Stimulated activated CD8-positive, alpha-beta memory T cell treated with anti-CD3 and anti-CD28 coated beads, Interleukin-12 subunit alpha, Interleukin-12 subunit beta, amount 100 ng/mL, for 1 hour (primary cell): ENCODE measurements at places on chromosomes 4 and X.

GRCh38 chr4:123284168-123284567 is 112.4 kb upstream of the SPRY1 start:
- DNase-seq = no peak

DNA sequence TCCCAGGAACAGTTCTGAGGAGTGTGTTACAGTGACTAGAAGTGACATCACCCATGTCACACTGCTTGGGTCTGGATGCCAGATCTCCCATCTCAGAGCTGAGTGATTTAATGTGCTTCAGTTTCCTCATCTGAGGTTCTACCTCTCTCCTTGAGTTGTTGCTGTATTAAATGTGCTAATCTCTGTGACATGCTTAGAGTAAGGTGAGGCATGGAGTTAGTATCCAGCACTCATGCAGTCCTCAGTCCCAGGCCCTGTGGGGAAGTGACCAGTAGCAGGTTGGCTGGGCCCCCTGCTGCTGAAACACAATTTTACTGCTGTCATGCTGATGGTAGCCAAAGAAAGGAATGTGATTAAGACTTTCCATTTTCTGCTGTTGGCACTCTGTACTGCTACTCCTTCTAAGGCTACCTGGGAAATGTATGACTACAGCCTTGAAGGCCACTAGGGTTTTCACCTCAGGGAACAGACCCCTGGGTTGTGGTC is 639.6 kb downstream of the MID1IP1 start:
- no peak for DNase-seq

GRCh38 chrX:15233416-15234015 is 36.4 kb downstream of the ASB9 start:
- DNase-seq = no peak

GRCh38 chrX:31603411-31604120 is 531.7 kb upstream of the FTHL17 start:
- DNase-seq = no peak

DNA sequence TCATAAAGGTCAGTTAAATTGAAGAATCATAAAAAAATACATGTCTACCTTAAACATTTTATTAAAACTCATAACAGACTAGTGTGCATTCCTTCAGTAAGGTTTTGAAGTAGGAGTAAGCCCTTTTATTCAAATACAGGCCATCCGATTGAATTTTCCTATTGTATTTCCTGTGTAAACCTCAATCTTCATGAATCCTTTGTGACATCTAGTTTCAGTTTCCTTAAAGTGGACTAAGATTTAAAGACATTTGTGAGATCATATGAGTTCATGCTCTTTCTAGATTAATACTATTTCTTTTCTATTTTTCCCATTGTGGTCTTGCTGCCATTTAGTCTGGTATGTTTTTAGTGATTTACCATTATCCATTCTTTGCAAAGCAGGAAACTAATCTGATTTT is 644.7 kb upstream of the BOD1L1 start:
- no peak for DNase-seq

DNA sequence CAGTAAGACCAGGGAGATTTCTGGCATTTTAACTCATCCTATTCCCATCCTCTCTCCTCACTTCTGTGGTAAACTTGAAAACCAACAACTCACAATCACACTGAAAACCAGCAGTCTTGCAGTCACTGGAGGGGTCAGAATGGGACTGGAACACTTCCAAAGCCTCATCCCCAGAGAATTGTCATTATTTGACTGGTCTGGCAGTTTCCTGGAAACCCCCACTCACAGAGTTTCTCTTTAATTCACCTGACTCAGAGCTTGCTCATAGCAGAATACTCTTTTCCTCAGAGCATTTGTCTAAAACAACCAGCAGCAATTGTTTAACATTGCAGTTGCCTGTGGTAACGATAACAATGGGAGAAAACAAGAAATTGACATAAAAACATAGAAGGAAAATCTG is 7.3 kb upstream of the RAB9B start:
- no peak for DNase-seq

DNA sequence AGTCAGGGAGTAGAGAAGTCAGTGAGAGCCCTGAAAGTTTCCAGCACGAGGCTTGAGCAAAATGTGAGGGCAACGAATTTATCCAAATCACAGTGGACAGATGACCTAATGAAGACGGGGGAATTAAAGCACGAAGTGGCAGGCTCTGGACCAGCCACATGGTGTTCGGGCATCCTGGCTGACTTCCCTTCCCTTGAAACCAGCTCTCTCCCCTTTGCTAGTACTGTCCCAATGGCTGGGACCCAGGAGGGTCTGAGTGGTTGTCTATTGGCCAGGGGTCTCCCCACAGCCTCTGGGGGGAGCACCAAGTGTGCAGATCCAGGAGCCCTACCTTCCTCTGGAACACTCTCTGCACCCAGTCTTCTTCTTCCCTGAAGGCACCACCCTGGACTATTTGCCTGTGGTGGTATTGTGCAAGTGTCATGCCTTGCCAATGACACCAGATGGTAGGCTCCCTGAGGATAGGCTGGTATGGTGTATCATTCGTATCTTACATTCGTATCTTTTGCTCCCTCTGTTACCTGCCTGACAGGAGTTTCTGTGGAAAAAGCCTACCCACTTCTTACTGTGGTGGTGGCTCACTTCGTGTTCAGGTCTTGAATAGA is 2.1 kb downstream of the APLN start:
- no peak for DNase-seq

GRCh38 chr4:33649471-33649870 is 2594.8 kb downstream of the ARAP2 start:
- DNase-seq = no peak

DNA sequence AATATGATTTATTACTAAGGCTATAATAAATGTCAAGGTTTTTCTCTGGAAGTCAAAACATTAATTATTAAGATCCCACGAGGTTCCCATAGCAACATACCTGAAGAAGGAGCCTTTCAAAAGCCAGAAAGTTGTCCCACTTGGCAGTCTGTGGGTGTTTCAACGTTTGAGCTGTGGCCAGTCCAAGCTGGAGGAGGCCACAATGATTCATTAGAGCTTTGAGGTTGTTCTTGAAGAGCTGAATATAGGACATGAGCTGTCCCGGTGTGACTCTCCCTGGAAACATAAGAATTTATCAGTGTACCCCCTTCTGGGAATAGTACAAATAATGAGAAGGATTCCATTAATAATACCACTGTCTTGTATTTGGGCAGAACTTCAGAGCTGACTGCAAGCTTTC is 92.1 kb downstream of the SCFD2 start:
- no peak for DNase-seq

DNA sequence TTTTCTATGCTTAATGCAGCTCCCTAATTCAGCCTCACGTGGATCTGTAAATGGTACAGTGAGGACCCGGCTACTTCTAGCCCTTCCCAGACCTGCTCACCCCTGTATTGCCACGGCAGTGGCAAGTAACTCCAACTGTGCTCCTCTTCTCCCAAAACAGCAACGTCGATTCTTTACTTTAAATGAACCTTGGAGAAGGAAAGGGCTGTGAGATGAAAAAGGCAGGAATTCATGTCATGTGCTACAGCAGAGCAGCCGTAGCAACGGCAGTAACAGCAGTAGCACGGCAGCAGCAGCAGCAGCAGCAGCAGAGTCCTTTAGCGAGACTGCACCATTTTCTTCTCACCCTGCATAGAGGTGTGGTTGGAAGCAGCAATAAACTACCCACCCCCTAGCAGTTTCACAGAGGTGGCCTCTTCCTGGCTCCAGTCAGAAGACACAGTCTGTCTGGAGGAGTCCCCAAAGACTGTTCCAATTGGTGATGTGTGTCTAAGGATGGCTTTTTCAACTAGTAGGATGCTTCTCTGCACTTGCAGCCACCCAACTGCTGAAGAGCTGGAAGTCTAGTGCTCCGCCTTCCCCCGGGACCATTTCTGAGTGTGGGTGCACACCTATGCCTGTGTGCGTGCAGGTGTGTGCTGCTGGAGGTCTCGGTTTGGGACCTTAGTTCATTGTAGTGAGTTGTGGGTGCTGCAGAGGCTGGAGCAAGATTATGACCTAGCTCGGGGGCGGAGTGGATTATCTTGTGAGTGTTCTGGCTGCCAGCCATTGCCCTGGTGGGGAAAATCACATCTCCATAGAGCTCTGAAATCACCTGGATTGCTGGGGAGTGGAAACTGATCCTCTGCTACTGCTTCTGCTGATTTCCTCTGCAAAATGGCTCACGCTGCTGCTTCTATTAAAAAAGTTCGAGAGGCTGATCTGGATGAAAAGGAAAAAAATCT is 67.2 kb downstream of the ANK2 start:
- DNase-seq = no peak
